ENCODE measurements at places on chromosomes 2 and 18.

DNA sequence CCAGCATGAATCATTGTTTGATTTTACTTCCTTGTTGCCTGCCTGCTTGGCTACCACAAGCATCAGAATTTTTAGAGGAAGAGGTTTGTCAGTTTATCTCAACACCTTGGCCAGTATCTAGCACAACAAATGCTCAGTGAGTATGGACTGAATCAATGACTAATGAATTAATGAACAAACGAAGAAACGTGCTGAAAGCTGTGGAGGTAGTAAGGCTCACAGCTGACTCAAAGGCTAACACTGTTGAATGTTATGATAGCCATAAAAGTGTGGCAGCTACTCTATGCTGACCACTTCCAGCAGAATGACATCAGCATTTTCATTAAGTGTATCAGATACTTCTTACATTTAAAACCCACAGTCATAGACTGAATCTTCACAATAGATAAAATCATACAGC lies 543.4 kb downstream of the IRS1 start:
- no peak for DNase-seq

DNA sequence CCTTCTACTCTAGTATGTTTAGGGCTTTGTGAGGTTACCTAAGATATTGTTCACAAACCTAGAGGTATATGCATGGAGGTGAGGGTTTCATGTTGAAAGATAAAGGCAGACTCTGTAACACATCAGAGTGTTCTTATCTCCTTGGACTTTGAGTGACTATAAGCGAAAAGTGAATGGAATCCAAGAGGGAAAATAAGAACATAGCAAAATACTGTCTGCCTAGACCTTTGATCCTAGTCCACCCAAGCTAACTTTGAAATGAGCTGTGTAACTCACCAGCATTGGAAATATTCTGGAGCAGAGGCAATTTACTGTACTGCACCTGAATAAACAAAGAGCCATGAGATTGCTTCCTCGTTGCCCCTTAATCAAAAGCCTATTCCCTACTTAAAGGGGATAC lies 28.2 kb upstream of the GALNT1 start:
- no peak for DNase-seq

- no peak for DNase-seq
Measured at GRCh38 chr2:109527079-109527478, 86.7 kb downstream of the SEPTIN10 start.

DNA sequence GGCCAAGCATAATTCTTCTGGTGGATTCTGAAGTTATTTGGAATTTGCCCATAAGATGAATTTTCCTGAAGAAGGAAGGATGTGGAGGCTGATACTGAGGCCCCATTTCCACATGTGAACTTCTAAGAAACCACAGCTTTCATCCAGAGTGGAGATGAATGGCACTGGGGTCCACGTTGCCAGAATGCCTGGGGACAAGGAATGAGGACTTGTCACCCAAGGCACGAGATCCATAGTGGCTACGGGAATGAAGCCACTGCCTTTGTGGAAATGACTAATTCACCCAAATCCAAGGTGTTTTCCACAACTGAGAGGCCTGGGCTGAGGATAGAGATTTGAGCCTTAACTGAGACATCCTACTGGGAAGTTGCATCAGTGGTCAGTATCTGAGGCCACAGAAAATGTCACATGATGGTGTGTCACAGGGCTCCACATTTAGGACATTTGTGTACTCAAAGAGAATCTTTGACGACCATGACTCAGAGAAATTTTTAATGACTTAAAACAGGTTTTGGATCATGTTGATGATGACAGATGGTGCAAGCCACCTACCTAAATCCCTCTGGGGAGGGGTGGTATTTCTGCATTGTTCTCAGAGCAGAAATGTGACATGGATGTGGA lies 286.1 kb downstream of the SOX11 start:
- DNase-seq = no peak
